GM19239 (cell line): ENCODE measurements at places on chromosomes 3 and 15.
A peak's percentile ranks its signal among the peaks of the same experiment; 100 is the strongest.

- DNase-seq = no peak
These were observed 567.9 kb downstream of the GOLGA6L6 start for GRCh38 chr15:19973718-19974117.

DNA sequence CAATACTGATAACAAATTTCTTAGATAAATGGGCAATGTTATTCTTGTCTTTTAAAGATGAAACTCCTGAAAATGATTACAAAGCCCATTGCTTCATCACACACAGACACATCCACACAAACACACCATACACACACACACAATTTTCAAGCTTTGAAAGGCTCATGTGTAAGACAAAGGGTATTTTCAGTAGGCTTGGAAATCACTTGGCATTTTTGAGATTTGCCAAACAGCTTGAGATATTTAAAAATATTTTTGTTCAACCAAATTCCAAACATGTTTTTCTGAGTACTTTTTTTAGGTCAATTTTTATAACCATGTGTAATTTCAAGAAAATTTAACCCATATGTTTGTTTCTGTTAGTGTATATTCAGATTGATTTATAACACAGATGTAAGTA lies 283.7 kb downstream of the ROBO2 start:
- no peak for DNase-seq

- no peak for DNase-seq
These were observed 42.2 kb downstream of the ILDR1 start for GRCh38 chr3:121979734-121980449.

DNA sequence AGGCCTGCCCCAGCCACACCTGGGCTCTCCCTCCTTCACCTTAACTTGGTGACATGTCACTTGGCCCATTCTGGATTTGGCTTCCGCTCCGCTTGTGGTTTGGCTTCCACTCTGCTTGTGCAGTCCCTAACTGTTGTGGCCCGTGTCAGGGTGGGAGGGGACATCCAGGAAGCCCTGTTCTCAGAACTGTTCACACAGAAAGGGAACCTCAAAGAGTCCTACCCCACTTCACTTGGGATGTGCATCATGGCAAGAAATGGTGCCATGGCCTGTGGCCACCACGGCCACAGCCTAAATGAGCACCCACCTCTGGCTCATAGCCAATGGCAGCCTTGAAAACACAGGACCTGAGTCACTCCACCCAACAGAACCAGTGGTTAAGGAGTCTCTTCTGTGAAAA lies 63.4 kb downstream of the CYP19A1 start:
- DNase-seq = no peak

GRCh38 chr3:13007251-13007941 lies 65.8 kb downstream of the IQSEC1 start:
- DNase-seq = no peak

GRCh38 chr15:55277116-55277564 lies 12.5 kb downstream of the RAB27A start:
- DNase-seq = no peak

DNA sequence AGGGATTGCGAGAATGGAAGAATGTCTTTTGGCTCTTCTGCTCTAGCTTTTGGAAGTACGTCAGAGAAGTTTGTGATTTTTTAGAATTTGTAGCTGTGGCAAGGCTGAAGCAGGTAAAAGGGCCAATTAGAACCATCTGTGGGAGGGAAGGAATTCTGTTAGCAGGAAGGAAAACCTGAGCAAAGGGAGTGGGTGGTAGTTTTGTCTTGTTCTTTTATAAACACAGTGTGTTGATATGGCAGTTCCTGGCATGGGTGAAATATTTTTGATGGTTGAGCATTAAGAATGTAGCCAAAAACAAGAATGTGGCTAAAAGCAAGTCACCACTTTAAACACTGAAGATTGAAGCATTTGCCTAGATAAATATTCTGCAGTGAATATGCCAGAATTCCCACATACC lies 23.8 kb downstream of the DAG1 start:
- no peak for DNase-seq

- no peak for DNase-seq
These were observed 76.9 kb downstream of the TRIM69 start for GRCh38 chr15:44813231-44813630.

- no peak for DNase-seq
These were observed 307.0 kb downstream of the ARPP21 start for GRCh38 chr3:35946121-35946853.

DNA sequence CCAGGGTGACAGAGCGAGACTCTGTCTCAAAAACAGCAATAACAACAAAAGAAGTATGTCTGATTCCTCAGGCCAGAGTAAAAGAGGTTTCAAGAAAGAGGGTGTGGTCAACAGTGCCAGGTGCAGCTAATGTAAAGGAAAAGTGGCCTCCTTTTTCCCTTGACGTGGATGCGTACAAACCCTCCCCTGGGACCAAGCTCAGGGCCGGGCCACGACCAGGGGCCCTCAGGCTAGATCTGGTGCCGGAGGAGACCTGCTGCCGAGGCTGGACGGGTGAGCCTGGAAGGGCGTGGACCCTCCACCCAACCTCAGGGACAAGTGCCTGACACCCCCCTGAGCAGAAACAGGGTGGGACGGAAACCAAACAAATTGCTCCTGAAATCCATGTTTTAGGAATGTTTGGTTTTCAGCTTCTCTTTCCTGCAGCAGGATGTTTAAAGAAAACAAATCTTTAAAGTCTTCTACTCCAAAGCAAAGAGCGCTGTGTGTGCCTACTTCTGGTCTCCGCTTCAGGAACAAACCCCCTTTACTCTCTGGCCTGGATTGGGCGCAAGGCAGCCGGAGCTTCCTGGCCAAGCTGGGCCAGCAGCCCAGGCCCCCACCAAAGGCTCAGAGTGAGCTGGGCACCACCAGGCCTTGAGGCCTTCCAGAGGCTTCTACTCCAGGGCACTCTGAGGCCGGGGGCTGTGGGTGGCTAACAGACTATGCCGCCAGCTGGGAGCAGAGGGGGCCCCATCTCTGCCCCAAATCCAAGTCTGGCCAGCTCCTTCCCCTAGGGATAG lies 21.4 kb downstream of the ZDHHC19 start:
- DNase-seq = no peak

- DNase-seq = peak; percentile 7
These were observed 98.2 kb downstream of the TMEM108 start for GRCh38 chr3:133136114-133137041.

DNA sequence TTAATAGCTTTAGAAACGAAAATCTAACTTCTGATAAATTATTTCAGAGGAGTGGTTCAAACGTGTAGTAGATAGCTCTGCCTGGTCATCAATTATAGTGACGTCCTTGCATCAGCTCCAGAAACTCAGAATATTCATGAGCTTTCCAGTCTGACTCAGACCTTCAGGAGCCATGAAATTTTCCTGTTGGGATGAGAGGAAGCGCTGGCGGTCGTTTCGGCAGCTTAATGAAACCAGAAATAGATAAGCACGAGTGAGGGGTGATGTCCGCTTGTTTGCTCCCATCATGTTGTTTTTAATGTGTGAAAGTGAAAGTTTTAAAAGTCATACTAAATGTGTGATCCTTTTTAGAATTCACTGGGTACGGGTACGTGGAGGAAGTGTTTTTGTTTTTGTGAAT lies 141.1 kb downstream of the PGPEP1L start:
- no peak for DNase-seq

DNA sequence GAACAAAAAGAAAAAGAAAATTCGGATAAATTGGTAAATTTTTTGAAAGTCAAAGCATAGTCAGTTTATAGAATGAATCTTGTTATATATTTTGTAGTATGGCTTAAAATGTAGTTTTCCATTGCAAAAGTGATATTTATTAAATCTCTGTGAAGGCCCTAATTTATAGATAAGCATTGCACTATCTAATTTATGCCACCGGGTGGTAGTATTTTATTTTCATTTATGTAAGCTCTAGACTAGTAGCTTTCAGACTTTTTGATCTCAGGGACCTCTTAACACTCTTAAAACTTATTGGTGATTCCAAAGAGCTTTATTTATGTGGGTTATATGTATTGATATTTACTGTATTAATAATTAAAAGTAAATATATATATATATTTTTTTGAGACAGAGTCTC lies 133.9 kb upstream of the LRRFIP2 start:
- no peak for DNase-seq

- DNase-seq = no peak
These were observed 61.1 kb upstream of the TSEN2 start for GRCh38 chr3:12423131-12423530.

DNA sequence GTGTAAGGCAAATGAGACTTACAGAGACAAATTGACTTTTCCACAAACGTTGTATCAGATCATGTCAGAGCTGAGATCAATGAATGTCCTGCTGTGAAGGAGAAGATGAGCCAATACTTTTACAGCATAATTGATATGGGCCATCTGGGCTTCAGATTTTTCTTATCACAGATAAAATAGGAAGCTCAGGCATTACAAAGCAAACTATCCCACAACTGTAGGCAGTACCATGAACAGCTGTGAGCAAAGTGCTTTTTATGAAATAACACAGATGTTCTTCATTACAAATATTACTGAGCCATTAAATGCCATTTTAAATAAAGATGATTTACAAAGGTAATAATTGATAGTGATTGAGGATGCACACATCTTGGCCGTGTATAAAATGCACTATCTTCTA lies 852.3 kb downstream of the OTOL1 start:
- DNase-seq = no peak

DNA sequence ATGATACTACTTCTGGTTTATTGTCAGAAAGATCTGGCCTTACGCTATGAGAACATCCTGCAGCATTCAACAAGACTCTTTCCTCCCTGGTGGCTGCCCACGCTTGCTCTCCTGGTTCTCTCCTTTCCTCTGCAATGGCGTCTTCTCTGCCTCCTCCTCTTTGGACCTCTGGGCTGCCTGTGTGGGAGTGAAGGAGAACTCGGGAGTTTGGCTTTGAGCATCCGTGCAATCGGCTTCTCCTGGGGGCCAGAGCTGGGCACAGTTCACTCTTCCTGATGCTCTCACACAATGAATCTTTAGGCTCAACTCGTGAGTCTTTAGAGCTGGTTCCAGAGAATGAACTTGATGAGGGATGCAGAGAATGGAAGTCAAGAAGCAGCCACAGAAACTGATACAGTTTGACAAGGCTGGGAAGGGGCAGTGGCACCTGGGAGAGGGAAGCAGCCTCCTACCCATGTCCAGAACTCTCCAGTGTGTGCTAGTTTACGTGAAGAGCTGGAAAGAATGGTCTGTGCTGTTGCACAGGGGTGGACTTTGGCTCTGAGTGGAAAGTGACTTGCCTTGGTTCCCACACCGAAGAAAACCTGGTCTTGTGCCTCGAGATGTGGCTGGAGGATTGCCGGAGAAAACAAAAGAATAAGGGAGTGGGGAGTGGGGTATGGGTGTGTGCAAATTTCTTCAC lies 37.9 kb downstream of the RPLP1 start:
- no peak for DNase-seq

DNA sequence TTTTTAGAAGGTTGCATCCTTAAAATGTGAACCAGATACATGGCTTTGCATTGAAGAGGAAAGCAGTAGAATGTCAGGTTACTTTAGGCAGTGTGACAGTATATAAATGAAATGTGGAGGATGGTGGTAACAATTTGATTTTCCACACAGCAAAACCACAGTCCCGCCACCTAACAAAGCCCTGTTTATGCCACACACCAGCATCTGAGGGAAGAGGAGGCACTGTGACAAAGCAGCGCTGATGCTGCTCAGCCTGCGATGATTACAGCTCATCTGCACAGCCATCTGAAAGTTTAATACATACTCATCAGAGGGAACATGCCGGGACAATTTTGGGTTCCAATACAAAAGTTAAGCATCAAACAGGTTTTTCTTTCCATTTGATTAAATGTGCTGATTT lies 8.9 kb downstream of the RNF7 start:
- DNase-seq = no peak

- peak; percentile 18 for DNase-seq
These were observed 67.3 kb downstream of the MORC1 start for GRCh38 chr3:109050591-109051167.

- no peak for DNase-seq
These were observed 47.9 kb downstream of the CORO2B start for GRCh38 chr15:68626739-68627138.

- DNase-seq = no peak
These were observed 60.9 kb downstream of the SCN10A start for GRCh38 chr3:38755130-38755529.

GRCh38 chr15:32986147-32986546 lies 208.4 kb downstream of the FMN1 start:
- DNase-seq = no peak

- peak; percentile 17 for DNase-seq
These were observed 14.0 kb upstream of the SSUH2 start for GRCh38 chr3:8658306-8659212.

- DNase-seq = no peak
These were observed 145.2 kb downstream of the KLF13 start for GRCh38 chr15:31471731-31472430.

DNA sequence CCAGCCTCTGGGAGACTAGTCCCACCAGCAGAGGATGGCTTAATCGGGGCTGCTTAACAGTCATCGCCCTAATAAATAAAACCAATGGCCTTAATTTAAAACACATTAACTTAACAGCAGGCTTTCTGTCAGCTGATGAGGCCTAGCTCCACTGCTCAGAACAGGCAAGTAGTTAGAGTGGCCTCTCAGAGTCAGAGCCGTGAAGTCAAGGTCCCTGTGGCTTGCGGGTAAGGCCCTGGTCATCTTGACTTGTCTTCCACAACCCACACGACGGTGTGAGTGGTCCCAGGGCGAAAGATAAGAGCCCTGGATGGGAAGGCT lies 11.8 kb downstream of the XXYLT1 start:
- DNase-seq = no peak

DNA sequence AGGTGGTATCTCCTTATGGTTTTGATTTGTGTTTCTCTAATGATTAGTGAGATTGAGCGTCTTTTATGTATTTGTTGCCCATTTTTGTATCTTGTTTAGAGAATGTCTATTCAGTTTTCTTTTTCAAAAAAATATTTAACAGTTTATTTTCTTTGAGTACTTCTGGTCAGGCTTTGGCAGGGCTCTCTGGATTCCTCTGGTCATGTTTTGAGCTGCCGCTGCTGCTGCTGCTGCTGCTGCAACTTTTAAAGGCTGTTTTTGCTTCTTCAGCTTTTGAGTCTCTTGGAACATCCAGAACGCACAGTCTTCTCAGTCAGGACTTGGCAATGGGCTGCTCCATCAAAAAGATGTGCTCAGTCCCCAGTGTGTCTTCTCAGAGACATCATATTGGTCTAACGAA lies 40.1 kb downstream of the REC114 start:
- no peak for DNase-seq

DNA sequence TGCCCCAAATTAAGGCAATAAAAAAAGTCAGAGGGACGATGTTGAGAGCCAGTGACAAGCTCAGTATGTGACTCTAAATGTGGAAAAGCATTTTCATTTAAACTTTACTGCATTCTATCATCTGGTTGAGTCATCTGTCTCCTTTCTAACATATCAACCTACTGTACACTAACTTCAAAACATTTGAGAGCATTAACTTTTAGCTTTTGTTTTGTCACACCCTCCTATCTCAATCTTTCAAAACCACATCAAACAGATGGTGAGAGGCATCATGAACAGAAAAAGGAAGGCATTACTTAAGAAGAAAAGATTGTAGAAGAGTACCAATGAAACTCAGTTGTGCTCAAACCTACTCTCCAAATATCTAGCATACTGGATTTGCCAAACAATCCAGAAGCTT lies 4.8 kb downstream of the LRRC58 start:
- DNase-seq = no peak

- DNase-seq = no peak
These were observed at the start of gene TM4SF18 for GRCh38 chr3:149333176-149333859. TM4SF18 (minus strand) TSS chr3:149333636; CDS start chr3:149333382, 254 bp downstream.

- DNase-seq = no peak
These were observed 9.2 kb downstream of the UBA5 start for GRCh38 chr3:132669256-132669777.
